Cerebellar cortex (tissue), 1 donor: ENCODE measurements at places on chromosomes 4 and X.

GRCh38 chr4:41070516-41071281 lies 143.6 kb downstream of the APBB2 start:
- no peak for DNase-seq

GRCh38 chr4:5511791-5512190 lies 196.6 kb downstream of the EVC2 start:
- no peak for DNase-seq

DNA sequence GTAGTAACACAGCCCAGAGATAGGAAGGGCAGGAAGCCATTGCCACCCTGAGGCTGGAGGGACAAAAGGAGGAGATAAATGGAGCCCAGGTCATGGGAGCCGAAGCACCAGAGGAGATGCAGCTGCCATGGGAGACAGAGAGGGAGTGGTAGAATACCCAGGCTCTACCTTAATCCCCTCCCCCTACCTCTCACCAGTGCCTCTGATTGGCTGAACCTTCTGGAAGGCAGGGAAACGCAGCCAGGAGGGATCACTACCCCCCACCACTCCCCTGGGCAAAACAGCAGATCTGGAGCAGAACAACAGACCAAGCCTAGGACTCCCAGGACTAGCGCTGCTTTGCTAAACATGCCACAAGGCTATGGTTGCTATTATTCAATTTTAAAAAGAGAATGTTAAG lies 114.2 kb downstream of the ZNF827 start:
- no peak for DNase-seq

- DNase-seq: no peak
Measured at GRCh38 chr4:9936129-9936644, 85.1 kb downstream of the SLC2A9 start.

GRCh38 chrX:129760981-129761380 lies 18.8 kb upstream of the SASH3 start:
- DNase-seq: no peak

GRCh38 chrX:35726176-35726575 lies 72.0 kb upstream of the MAGEB16 start:
- DNase-seq: no peak

- DNase-seq: peak; percentile 60
Measured at GRCh38 chr4:99405433-99406115, 29.6 kb downstream of the ADH7 start.

DNA sequence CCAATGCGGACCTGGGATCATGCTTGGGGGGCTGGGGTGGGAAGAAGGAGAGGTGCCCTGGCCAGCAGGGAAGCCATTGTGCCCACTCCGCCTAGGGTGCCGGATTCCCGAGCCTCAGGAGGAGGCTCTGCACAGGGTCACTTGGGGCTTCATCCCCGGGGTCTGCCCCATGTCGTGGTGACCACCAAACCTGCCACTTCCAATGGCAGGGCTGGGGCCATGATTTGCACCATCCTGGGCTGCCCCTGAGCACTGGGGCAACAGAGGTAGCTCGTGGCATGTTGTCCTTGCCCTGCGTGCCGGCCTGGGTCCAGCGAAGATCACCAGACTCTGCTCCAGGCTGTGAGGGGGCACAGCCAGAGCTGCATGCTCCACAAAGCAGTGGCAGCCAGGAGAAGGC lies 71.4 kb upstream of the DCAF12L2 start:
- no peak for DNase-seq

GRCh38 chr4:184358521-184359232 lies 115.7 kb downstream of the IRF2 start:
- peak; percentile 8 for DNase-seq

DNA sequence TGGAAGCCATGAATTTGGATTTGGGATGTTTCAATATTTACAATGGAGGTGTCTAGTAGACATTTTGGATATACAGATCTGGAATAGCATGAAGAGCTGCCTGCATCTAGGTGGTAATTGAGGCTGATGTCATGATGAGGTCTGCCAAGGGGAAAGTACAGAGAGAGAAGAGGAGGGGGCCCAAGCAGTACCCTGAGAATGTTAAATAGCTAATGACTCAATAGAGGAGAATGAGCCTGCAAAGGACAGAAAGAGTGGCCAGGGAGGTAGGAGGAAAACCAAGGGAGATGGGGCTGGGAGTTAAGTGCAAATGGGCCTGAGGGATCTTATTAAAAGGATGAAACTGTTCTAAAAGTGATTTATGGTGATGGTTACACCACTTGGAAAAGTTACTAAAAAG lies 182.2 kb upstream of the KIT start:
- no peak for DNase-seq

DNA sequence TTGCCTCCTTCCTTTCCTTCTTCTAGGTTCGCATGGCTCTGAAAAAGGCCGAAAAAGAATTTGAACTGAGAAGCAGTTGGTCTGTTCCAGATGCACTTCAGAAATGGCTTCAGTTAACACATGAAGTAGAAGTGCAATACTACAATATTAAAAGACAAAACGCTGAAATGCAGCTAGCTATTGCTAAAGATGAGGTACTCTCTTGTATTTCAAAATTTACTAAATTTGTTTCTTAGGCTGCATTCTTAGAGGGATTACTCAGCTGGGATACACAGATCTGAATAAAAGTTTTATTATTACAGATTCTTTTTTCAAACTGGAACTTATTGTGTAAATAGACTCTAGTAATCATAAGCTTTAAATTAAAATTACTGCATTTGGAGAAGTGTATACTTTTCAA lies 146.9 kb downstream of the STIM2 start:
- DNase-seq: no peak

DNA sequence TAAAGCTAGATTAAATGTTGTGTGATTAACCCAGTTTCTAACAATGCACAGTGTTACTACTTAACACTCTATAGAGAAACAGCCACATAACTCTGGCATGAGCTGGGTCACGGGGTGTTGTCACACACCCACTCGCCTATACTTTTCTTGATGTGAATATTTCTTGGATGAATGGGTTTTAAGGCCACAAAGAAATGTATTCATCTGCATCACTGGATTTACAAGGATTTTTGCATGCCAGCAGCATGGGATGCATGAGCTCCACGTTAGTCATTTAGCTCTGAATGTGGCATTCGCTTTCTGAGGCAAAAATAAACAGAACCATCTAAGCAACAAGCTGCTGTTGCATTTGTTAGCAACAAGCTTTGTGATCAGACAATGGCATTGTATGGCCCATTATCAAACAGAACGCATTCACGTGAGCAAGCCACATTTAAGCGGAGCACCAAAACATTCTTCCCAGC lies 89.7 kb downstream of the LRP2BP start:
- peak; percentile 15 for DNase-seq

DNA sequence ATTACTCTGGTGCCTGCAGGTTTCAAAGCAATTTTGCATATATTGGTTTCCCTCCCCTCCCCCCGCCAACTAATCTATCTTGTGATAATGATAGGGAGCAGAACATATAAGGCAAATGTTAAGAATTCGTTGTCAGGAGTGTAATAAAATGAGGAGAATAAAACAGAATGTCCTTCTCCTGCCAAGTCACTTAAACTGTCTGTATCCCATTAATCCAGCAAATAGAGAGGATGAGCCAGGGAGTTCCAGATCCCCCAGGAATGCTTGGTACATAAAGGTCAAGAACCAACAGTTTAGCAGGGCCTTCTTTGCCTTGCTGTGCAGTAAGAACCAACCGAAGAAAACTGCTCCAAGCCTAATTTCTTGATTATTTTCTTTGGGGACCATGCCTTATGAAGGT lies 141.4 kb downstream of the AMELX start:
- no peak for DNase-seq

DNA sequence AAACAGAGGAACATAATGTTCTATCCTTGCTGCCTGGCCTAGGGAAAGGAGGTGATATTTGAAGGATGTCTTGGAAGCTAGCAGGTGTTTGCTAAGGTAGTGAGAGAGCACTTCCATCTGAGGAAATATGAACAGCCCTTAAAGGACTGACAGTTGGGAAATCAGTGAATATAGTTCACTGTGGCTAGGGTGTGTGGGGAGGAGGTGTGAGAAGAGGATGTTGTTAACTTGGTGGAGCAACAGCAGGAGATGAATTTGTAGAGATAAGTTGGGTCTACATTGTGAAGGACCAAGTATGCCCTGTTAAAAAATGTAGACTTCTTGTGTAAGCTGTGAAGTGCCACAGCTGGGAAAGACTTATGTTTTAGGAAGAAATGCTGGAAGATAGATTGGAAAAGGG lies 25.5 kb downstream of the TBC1D19 start:
- no peak for DNase-seq

DNA sequence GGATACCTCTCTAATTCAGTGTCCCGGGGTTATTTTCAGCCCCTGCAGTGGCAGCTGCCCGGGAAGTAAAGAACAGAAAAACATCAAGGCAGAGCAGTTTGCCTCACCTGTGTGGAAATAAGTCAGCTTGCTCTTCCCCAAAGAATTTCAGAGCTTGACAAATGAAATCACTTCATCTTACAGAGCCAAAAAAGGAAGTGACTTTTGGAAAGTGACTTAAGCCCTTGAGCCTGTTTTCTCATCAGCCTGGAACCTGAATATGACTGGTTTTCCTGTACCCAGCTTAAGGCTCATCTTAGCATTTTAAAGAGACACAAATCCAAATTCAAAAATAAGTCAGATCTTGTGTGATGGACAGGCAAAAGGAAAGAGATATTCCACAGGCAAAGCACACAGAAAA lies 211.6 kb downstream of the RCHY1 start:
- no peak for DNase-seq

DNA sequence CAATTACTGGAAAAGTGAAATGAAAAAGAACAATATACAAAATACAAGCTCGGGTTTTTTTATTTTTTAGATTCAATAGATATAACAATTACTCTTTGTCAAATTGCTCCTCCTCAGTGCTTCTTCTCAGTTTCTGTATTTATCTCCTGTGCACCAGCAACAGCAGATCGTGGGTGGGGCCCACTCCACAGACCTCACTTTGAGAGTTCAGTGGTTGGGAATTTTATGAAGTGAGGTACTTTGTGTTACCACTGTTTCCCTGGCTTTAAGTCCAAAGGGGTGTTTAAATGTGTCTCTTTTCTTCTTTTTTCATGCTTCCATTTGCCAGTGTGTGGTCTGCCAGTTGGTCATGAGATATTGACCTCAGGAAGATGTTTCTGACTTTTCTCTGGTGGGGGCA lies 54.4 kb downstream of the KIT start:
- DNase-seq: no peak

- peak; percentile 12 for DNase-seq
Measured at GRCh38 chrX:39652336-39652735, 445.4 kb downstream of the BCOR start.

DNA sequence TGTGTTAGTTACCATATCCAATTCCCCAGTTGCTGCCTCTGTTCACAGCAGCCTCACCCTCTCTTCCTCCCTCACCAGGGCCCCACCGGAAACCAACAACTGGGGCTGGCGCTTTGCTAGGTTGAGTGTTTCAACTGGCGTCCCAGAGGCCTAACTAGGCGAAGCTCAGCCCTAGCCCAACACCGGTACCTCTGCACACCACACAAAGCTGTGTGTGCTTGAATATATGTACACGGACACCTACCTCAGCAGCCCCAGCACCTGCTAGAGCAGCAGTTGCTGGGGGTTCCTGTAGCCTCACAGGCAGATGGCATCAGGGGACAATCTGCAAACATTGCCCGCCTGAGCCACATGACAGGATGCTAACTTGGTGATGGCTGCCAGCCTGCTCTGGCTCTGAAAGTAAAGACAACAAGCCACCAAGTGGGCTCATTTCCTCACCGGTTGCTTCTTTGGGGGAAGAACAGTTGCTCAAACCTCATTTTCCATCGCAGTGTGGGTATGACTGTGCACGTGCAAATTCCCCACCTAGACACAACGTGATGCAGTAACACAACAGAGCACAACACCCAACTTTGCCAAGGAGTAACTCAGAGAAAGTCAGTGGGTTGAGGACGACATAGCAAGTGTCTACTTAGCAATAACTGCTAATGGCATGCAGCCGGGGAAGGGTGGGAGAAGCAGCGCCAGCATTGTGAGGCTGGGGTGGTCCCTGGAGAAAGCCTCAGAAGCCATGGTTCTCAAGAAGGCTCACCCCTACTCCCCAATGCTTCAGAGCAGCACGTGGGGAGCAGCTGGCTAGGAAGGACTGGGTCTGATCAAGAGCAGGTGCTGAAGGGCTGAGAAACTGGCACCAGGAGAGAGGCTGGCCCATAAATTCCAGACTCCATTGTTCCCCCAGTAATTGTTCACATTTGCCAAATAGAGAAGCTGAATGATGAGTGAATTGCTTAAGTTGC lies 139.5 kb downstream of the SH3KBP1 start:
- no peak for DNase-seq

GRCh38 chr4:143019351-143019750 lies 165.4 kb upstream of the USP38 start:
- no peak for DNase-seq

GRCh38 chr4:133152831-133153481 lies 3.9 kb downstream of the PCDH10 start:
- DNase-seq: no peak

DNA sequence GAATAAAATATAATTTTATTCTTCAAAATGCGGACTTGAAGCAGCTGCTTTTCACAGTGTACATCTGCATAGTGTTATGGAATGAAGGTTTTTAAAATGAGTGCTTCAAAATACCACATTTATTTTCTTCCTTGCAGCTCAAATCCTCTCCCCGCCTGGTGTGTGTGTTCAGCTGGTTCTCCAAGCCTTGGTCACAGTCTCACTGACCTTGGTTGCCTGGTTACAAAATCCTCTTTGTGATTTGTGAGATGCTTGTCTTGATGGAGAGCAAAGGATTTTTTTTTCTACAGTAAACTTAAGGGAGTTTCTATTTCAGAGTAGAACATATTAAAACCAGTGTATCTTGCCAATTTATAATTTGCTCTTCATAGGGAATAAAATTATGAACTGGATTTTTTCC lies 139.2 kb downstream of the PCDH18 start:
- no peak for DNase-seq

DNA sequence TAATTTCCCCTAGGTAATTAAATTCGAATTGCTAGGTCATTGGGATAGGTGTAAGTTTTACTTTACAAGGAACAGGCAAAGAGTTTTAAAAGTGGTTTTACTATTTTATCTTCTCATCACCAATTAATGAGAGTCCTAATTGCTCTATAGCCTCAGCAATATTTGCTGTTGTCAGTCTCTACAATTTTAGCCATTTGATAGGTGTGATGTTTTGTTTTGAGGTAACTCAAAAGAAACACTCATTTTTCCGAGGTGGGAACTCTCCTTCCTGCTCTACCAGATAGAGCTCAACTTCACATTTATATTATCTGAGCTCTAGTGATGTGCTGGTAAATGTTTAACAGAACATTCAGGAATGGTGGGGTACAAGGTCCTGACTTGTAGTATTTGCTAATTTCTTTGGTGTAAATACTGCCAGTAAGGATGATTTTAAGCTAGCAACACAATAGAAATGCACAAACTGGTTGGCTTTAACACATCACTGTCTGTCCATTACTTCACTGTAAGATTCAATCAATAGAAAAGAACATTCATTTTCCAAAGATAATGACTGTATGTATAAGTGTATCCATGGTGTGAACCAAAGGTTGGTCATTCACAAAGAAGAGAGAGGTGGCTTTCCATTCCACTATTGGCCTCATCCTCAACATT lies 62.7 kb downstream of the LDB2 start:
- no peak for DNase-seq
